ENCODE measurements at places on chromosomes 6 and 20.

DNA sequence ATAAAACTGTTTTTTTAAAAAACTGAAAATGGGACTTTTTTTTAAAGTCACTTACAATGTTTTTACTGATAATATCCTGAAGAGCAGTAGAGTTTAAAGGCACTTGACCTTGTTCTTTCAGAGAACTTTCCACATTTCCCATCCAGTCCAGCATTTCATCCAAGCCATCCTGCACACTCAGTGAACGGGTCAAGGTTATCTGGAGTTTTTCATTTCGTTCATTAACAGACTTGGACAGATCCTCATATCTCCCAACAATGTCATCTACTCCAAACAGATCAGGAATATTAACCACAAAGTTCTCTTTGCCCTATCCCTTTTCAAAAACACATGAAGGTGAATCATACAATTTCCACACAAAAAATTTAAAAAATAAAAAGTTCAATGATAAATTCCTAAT lies 69.1 kb downstream of the DST start:
- no peak for DNase-seq

GRCh38 chr6:26243752-26244151 lies 121.2 kb upstream of the BTN3A2 start:
- no peak for DNase-seq

DNA sequence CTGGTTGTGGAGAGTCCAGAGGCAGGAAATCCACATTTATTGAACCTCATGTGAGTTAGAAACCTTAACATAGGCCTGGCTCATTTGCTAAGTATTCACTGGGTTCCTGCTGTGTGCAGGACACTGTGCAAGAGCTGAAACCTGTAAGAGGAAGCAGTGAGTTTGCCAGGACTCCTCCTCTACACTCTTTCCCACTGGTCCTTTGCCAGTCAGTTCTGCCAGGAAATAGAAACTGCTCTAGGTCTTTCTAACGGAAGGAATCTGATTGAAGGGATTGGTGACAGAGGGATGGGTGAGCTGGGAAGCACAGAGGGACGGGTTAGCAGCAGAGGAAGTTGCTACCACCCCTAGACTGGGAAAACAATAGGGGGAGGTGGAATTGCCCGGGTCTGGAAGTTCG lies 234.2 kb upstream of the ECI2 start:
- DNase-seq, result no peak

GRCh38 chr6:26260110-26260637 lies 104.8 kb upstream of the BTN3A2 start:
- no peak for DNase-seq

DNA sequence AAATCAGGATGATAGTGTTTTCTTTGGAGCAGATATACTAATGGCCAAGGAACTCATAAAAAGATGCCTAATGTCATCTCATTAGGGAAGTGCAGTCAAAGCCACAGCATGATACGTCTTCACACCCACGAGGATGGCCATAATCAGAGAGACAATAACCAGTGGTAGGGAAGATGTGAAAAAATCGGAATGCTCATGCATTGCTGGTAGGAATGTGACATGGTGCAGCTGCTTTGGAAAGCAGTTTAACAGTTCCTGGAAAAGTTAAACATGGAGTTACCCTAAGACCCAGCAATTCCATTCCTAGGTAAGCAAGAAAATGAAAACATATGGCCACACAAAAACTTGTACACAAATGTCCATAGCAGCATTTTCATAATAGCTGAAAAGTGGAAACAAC lies 29.9 kb downstream of the BCAS1 start:
- no peak for DNase-seq

- DNase-seq, result no peak
These were observed 404 bp downstream of the CEP162 start for GRCh38 chr6:84227044-84227433.

DNA sequence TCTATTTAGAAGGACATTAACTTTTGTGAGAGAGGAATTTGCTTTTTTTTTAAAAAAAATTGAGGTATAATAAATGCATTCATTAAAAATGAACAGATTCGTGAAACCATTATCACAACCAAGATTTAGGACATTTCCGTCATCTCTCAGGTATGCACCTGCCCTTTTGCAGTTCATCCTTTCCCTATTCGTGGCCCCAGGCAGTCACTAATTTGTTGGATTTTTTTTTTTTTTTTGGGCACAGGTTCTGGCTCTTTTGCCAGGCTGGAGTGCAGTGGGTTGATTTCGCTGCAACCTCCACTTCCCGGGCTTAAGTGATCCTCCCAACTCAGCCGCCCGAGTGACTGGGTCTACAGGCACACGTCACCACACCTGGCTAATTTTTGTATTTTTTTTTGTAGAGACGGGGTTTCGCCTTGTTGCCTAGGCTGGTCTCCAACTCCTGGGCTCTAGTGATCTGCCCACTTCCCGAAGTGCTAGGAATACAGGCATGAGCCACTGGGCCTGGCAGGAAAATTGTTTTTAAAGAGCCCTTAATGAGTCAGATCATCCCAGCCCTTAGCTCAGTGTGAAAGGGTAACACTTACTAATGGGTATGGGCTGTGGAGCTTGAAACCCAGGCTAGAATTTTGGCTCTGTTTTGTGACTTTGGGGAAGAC lies 9.2 kb downstream of the PHF3 start:
- no peak for DNase-seq

- no peak for DNase-seq
These were observed 1.9 kb downstream of the FBXO9 start for GRCh38 chr6:53066874-53067706.

DNA sequence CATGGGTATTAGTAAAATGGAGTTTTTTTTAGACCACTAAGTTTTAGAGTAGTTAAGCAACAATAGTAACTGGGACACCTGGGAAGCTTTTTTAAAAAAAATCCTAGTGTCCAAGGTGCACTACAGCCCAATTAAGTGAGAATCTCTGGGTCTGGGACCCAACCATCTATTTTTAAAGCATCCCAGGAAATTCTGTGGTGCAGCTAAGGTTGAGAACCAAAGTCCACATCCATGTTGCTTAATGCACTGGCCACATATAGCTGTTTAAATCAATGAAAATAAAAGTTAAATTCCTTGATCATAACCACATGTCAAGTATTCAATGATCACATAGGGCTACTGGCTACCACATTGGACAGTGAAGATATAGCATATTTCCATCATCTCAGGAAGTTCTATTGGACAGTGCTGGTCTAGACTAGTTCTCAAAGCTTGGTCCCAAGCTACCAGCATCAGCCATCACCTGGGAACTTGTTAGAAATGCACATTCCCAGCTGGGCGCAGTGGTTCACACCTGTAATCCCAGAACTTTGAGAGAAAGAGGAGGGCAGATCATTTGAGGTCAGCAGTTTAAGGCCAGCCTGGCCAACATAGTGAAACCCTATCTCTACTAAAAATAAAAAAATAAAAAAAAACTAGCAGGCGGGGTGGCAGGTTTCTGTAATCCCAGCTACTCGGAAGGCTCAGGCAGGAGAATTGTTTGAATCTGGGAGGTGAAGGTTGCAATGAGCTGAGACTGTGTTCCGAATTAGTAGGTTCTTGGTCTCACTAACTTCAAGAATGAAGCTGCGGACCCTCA lies 12.7 kb downstream of the KIF13A start:
- DNase-seq, result no peak

DNA sequence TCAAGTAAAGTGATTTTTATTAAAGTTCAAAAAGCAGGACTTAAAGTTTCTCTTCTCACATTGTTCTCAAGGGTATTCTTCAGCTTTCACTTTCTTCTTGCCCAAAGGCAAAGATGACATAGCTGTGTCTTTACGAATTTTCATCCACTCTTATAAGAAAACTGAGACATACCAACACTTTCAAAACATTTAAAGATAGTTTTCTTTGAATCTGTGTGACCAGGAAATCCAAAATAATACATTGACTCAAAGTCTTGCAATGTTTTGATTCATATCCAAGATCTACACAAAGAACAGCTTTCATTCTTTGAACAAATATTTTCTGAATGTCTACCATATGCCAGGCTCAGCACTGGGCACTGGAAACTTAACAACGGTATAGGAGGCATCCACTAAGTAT lies 117.9 kb downstream of the SIM1 start:
- DNase-seq, result no peak
